Spinal cord (tissue), 10 donors: ENCODE measurements at places on chromosomes 5 and 9. TPM values are rescaled to one million over a fixed set of nuclear protein-coding genes. Genes with fewer than 3 reads are reported as not detected.

DNA sequence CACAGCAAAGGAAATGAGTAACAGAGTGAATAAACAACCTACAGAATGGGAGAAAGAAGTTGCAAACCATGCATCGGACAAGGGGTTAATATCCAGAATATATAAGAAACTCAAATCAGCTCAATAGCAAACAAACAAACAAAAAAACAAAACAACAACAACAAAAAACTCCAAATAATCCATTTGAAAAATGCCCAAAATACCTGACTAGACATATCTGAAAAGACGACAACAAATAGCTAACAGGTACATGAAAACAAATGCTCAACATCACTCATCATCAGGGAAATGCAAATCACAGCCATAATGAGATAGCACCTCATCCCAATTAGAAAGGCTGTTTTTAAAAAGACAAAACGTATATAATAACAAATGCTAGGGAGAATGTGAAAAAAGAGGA lies 111.2 kb downstream of the TRPM3 start:
- no peak for DNase-seq

DNA sequence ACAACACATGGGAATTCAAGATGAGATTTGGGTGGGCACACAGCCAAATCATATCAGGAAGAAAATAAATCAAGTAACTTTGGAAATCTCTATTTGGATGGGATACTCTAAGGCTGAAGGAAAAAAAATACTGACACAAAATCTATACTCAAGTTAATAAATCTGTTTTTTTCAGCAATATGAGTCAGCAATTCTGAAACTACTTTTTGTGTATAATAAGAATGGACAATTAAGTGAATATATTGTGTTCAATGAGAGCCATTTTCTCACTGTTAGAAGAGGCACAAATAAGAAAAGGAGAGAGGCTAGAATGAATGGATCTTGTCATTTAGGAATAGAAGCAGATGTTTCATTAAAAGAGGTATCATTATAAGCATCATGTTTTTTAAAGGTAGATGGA lies 651.0 kb downstream of the TAF11L14 start:
- DNase-seq: no peak

TENT4A gene
- total RNA-seq: 14.1 TPM

GRCh38 chr5:113194125-113194524 lies 217.5 kb downstream of the DCP2 start:
- DNase-seq: no peak

DNA sequence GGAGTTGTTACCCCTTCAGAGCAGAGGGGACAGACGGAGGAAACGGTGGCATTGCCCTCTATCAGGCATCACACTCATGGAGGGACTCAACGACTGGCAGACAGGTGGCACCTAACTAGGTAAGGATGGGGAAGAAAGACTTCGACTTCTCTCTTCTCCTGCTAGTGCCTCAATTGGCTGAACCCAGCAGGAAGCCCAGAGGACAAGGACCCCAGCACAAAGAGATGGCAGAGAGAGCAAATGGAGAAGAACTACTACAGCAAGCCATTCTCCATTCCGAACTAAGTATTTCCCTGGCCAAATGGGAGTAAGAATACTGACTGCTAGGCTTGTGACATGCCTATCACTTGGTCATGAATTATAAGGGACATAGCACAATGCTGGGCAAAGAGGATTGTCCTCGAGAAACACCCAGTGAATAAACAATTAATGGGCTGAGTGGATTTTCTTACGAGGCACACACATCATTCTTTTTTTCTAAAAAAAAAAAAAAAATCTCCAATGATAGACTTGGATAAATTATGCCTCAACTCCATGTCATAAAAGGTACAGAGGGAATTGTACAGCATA lies 35.3 kb upstream of the CPEB4 start:
- no peak for DNase-seq

CTXN3 gene
- total RNA-seq: 21.4 TPM

DNA sequence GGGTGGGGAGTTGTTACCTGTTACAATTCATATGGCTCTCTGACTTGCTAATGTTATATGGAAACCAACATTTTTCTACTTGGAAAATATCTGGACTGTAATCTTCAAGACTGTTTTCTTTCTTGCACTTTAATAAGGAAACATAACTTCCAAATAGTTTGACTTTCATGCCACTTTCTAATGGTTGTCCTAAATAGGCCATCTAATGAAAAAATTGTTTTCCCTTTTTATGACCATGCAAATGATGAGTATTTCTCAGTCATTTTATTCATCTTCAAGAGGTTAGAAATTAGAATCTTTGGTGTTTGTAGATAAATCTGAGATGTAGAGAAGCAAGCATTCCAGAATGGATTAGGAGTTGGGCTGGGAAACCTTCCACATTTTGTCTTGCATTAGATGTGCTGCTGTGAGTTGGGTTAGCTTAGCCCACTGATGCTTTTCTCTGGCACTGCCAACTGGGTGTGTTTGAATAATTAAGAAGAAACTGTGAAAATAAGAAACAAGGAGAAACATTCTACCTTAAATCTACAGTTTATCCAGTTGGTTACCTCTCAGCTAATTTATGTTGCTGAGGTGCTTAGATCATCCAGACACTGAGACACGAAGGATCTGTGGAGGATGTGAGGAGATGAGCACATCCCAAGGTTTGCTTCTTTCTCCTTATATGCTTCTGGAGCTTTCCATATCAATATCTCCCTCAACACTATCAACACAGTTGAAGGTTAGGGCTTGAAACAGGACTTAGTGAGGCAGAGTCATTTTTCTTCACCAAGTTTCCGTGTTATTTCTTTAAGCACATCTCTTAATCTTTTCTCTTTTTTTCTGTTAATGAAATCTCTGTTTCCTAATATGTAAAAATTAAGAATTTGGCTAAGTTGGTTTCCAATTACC lies 2.7 kb downstream of the RASGRF2 start:
- DNase-seq: no peak

DNA sequence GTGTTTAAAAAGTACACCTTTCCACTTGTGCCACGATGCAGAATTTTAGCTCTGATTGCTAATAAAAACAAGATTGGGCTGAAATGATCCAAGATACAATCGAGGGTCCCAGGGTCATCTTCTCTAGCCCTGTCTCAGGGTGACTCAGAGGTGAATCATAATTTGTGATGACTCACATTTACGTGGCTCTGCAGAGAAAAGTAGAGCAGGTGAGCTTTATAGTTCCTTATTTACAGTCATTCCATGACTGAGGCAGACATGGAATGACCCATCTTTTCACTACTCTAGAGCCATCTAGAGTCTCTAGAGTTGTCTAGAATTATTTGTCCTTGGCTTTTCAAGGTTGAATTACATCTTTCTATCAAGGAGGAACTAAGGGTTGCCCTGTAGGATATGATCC lies 155.2 kb downstream of the GAS1 start:
- DNase-seq: no peak

SRD5A1 gene
- total RNA-seq: 14.3 TPM

DNA sequence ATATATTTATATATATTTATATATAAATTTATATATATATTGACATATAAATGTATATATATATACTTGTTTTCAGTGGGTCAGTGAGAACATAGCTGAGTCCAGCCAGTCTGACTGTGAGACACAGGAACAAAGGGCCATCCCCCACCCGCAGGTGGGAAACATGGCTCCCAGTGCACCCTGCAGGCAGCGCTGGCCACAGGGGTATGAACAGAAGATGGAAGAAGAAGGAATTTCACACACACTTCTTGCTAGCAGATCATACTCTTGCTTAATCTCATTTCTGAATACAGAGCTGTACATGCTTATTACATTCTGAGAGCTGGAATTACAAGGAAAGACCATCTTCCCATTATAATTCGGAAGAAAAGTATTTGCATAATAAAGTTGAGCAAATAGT lies 595.4 kb downstream of the IRX1 start:
- DNase-seq: no peak

DNA sequence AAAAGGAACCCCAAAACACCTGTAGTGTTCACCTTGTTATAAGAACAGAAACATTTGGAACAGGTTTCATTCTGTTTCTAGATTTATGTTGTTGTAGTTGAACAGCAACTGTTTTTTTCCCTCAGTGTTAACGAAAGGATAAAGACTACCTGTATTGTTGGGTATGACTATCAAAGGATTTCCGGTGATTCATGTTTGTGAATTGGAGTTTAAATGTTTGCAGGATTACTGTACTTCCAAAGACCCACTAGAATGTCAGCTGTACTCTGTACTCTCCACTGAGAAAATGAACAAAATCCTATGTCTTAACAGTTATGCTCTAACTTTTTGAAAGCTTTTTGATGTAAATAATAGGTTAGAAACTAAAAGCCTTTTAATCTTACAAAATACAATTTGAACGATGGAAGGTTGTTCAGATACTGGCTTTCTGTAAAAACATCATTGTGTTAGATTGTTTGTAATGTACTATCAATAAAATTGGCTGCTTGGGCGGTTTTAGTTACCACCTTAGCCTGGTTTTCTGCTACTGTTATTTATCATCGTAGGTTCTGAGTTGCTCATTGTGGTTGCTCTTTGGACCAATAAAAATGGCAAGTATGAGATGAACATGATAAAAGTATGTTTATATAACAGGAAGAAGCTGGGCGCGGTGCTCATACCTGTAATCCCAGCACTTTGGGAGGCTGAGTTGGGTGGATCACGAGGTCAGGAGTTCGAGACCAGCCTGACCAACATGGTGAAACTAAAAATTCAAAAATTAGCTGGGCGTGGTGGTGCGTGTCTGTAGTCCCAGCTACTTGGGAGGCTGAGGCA lies 44.1 kb downstream of the DCP2 start:
- DNase-seq: no peak

- no peak for DNase-seq
These were observed 4.6 kb downstream of the SURF4 start for GRCh38 chr9:133371261-133371711.

DNA sequence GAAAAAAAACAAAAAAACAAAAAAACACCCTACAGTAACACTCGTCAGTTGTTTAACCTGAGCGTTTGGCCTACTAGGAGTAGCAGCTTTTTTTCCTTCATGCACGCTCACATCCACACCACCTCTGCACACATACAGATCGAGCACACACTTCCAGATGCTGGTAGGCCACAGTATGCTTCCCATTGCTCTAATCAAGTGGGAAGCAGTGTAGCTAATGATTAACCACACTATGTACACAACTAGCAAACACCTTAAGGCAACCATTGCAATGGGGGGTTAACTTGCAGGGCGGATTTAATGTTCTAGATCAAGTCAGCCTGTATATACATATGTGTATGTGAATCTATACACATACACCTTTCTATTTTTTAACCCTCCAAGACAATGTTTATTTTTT lies 65.5 kb upstream of the GLRX start:
- no peak for DNase-seq

KIF12 gene
- total RNA-seq: 0.59 TPM

GRCh38 chr9:105883847-105884246 lies 189.5 kb downstream of the TMEM38B start:
- no peak for DNase-seq

GRIN3A gene
- total RNA-seq: 8.5 TPM

DNA sequence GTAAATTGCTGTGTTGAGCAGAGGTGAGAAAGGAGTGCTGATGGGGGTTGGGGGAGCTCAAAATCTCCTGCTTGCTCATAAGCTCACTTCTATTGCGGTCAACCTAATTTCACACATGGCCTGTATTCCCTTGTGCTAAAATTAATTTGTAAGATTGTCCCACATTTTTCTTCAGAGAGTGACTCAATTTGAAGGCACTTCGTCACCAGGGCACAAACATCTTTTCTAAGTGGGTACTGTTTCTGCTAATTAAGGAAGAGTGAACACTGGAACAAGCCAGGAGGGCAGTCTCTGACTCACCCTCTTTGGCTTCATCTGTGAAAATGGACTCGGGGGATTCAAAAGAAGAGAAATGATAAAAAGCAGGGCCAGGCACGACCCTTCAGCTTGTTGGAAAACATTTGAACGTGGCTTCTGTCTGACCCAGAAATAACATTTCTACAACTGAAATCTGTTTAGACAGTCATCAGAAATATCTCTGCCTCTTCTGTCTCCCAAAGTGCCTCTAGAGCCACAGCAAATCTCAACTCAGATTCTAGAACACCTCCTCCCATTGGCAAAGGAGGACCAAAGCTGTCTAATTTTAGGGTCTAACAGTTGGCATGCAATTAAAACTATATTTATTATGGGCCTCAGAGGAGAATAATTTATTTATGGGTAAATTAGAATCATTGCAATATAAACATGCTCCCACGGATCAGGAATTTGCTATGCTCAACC lies 49.8 kb downstream of the FEM1C start:
- DNase-seq: no peak

TLX3 gene
- 0.50 TPM for total RNA-seq

DNA sequence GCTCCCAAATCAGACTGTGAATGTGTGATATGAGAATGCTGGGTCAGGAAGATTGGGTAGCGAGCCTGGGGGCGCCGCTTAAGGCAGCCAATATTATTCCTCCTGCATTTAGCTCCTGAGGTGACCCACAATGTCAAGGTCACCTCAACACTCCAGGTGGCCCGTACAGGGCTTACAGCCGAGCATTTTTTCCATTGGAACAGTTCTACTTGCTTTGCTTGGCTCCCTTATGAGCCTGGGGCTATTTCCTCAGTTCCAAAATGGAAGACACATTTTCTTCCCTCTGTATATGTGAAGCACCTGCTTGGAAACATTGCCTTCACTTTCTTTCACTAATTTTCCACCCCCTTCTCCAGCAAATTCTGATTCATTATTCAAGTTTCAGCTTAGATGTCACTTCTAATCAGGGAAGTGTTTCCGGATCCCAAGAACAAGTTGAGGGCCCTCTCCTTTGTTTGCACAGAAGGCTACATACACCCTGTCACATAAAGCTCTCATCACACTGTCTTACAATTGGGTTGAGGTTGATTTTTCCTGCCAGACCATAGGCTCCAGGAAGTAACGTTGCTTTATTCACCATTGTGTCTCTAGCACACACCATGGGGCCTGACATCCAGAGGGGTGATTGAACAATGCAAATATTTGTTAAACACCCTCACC lies 330.2 kb downstream of the PIK3R1 start:
- no peak for DNase-seq

GRCh38 chr9:34256987-34257585 lies 72.0 kb downstream of the KIF24 start:
- no peak for DNase-seq

GRCh38 chr5:73818357-73818756 lies 192.4 kb downstream of the ARHGEF28 start:
- DNase-seq: no peak

TAS2R1 gene
- total RNA-seq: 0.94 TPM
